CD4-positive, alpha-beta memory T cell (primary cell): ENCODE measurements at places on chromosomes 2 and 18.
A peak's percentile ranks its signal among the peaks of the same experiment; 100 is the strongest.

DNA sequence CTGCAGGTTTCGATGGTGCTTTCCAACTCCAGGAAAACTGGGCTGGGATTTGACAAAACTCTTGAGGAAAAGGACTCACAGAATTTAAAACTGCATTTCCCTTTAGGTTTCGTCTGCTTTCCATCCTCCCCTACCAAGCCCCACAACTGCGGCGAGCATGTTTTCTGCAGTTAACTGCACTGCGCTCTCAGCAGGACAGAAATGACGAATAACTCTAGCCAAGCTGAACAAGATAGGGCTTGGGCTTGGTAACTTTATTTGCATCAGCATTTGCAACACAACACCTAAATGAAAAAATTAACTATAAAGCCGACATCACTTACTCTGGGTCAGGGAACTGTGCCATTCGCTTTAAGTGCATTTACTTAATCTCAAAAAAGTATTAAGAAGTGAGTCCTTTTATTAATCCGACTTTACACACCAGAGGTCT lies 669 bp upstream of the PIKFYVE start:
- DNase-seq, result peak; percentile 59

- no peak for DNase-seq
These were observed 105.3 kb downstream of the NFATC1 start for GRCh38 chr18:79501006-79501405.

GRCh38 chr18:52936931-52937330 lies 596.9 kb downstream of the DCC start:
- no peak for DNase-seq

DNA sequence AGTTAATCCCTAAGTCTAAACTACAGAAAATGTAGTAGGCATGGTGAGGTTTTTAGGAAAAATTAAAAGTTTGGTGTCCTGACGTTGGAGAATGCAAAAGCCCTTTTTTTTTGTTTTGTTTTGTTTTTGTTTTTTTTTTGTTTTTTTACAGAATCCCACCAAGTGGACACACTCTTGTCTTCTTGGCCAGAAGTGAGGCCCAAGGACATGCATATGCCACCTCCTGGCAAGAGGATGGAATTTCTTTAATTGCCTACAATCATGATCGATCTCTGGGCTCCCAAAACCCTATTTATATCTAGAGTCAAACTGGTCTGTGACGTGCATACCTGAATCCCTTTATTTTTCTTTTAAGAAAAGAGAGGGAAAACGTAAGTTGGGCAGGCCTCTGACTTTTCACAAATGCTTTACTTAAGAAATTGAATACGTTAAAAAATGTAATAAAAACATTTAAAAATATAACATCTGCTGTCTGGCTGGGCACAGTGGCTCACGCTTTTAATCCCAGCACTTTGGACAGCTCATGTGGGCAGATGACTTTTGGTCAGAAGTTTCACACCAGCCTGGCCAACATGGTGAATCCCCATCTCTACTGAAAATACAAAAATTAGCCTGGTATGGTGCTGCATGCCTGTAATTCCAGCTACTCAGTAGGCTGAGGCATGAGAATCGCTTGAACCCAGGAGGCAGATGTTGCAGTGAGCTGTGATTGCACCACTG lies 502.7 kb downstream of the CBLN2 start:
- DNase-seq, result no peak

DNA sequence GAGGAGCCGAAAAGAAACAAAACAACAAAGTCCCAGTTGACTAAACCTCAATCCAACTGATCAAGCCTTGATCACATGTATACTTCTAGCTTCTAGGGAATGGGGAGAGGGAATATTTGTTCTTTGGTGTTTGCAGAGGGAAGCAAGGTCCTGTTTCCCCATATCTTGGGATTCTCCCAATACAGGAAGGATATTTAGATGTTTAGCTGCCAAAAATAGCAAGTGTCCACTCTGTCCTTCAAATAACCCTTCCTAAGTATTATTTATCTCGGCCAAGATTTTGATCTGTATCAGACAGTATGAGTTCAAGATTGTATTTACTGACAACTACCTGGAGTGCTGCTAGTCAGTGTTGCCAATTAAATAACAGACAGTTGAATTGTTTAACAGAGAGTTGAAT lies 55.5 kb downstream of the TBR1 start:
- DNase-seq, result no peak
